CD4-positive, alpha-beta T cell (primary cell): ENCODE measurements at places on chromosomes 7 and 10.

GRCh38 chr7:7417851-7418250, 117.8 kb downstream of the COL28A1 start:
- no peak for DNase-seq

GRCh38 chr10:43138757-43139241, 554 bp downstream of the CSGALNACT2 start:
- DNase-seq, result peak; percentile 60

GRCh38 chr10:34886906-34887642, 72.0 kb upstream of the PARD3 start:
- no peak for DNase-seq

DNA sequence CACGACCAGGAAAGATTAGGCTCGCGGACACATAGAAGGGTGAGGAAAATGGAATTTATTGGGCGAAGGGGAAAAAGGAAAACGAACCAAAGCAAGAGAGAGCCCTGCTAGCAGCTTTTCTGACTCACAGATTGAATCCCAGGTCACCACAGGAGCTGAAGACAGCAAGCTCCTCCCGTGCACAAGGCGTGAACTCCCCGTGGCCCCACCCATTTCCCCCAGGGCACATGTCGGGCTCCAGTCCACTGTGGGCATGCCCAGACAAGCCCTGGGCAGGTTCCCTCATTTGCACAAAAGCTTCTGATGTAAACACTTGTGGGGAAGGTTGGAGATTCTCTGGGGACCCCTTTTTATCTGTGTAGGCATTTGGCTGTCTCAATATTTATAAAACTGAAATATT, 582.4 kb downstream of the SUGCT start:
- DNase-seq, result no peak

DNA sequence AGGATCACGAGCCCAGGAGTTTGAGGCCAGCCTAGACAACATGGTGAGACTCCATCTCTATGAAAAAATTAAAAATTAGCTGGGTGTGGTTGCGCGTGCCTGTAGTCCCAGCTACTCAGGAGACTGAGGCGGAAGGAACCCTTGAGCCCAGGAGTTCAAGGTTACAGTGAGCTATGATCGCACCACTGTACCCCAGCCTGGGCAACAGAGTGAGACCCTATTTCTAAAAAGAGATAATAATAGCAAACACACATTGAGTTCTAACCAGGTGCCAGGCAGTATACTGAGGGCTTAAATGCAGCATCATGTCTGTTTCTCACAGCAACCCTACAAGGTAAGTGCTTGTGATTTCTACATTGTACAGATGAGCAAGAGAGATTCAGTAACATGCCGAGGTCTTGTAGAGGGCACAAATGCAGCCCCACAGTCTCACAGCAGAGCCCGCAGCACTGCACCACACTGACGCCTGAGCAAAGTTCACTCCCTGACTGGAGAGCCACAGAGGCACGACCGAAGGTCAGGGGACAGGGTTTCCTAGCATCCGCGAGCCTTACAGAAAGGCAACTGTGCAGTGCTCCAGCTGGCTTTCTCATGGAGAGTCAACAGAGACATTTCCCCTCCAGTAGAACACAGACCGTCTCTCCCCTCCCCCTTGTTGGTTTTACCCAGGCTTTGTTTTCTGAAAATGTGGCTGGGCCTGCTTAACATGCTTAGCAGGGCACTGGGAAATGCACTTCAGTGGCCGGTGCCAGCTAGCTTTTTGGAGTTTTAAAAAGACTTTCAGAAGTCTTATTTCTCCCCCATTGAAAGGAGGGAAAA, 36.5 kb downstream of the PDSS1 start:
- DNase-seq, result no peak
